Activated naive CD4-positive, alpha-beta T cell treated with anti-CD3 and anti-CD28 coated beads for 36 hours (primary cell): ENCODE measurements at places on chromosomes 2 and 18.

DNA sequence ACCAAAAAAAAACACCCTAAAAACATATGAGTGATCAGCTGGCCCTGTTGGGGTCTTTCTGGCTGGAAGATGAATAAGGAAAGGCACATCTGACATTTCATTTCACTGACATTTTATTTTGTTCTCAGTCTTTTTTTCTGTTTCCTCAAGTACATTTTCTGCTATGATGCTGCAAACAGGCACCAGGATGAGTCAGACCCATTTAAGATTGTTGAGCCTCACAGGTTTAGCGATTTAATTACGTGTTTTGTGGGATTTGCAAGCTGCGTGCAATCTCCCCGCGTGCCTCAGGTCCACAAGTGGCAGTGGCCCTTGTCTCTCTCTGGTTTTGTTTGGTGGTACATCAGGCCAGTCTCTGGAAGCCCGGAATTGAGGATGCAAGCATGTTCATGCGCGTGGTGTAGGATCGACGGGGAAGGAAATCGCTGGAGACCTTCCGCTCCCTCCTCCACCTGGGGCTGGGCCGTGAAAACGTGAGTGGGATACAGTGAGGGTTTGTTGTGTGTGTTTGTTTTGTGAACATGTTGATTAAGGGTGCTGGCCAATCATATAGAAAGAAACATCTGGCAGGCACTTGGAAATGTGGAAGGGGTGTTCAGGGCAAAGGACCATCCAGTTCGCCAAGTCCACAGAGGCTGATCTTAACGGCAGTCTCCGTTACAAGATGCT lies 120.2 kb upstream of the ZNF516 start:
- no peak for DNase-seq
- no peaks in the 10 kb centered on the region for H3K36me3 ChIP-seq
- H3K4me1 ChIP-seq: peaks cover 4% of the 10 kb centered on the region
- no peak overlapping the region for H3K27ac ChIP-seq
- no peak overlapping the region for H3K4me3 ChIP-seq

GRCh38 chr2:222698276-222698675 lies 26.8 kb downstream of the MOGAT1 start:
- no peak overlapping the region for H3K27ac ChIP-seq
- DNase-seq: no peak
- no peaks in the 10 kb centered on the region for H3K36me3 ChIP-seq

GRCh38 chr2:224378701-224379097 lies 23.2 kb downstream of the FAM124B start:
- no peaks in the 10 kb centered on the region for H3K4me1 ChIP-seq
- DNase-seq: no peak
- no peak overlapping the region for H3K27ac ChIP-seq
- H3K36me3 ChIP-seq: no peaks in the 10 kb centered on the region
- H3K4me3 ChIP-seq: no peak overlapping the region

GRCh38 chr2:192230889-192231453 lies 36.2 kb upstream of the TMEFF2 start:
- no peak overlapping the region for H3K4me3 ChIP-seq
- no peak for DNase-seq
- no peak overlapping the region for H3K27ac ChIP-seq
- H3K27me3 ChIP-seq: peaks cover 3% of the 10 kb centered on the region
- H3K4me1 ChIP-seq: no peaks in the 10 kb centered on the region
- no peaks in the 10 kb centered on the region for H3K36me3 ChIP-seq

DNA sequence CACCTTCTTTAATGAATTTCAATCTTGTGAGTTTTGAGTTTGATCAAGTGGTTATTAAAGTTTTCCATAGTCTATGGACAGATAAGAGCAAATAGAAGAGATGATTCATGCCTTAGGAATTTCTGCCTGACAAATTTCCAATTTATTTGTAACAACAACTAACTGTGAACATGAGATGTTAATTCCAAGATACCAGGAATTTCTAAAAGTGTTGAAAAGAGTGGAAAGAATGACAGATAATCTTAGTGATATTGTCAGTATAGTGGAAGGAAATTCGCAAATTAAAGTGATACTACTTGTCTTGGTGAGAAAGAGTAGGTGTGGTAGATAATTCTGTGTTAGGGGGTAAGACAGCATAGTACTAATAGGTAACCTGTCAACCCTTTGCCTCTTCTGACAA lies 82.4 kb downstream of the AGPS start:
- no peak for DNase-seq
- H3K27ac ChIP-seq: peak overlapping the region; percentile 16
- H3K36me3 ChIP-seq: peaks cover 66% of the 10 kb centered on the region
- no peak overlapping the region for H3K4me3 ChIP-seq
- peaks cover 19% of the 10 kb centered on the region for H3K4me1 ChIP-seq

DNA sequence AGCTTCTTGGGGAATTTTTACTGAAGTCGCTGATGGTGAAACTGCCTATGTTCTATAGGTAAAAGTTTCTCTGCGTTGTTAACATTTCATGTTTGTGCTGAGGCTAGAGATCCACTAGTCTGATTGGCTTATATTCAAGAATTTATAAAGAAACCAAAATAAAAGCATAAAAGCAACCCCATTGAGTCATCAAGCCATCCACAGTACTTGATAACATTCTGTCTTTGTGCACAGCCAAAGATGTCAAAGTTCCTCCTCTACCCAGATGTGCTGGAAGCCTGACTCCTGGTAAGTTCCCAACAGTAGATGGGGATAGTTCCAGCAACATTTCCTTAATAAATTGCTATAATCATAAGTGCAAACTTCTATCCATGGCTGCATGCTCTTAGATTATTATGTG lies 107.8 kb downstream of the TANC1 start:
- H3K36me3 ChIP-seq: no peaks in the 10 kb centered on the region
- no peak overlapping the region for H3K27ac ChIP-seq
- no peaks in the 10 kb centered on the region for H3K27me3 ChIP-seq
- H3K4me3 ChIP-seq: no peak overlapping the region
- no peaks in the 10 kb centered on the region for H3K4me1 ChIP-seq
- no peak for DNase-seq

- H3K4me3 ChIP-seq: no peak overlapping the region
- H3K4me1 ChIP-seq: no peaks in the 10 kb centered on the region
- peaks cover 3% of the 10 kb centered on the region for H3K27me3 ChIP-seq
- no peaks in the 10 kb centered on the region for H3K36me3 ChIP-seq
- DNase-seq: no peak
These were observed 174.6 kb upstream of the PID1 start for GRCh38 chr2:229445501-229446211.

DNA sequence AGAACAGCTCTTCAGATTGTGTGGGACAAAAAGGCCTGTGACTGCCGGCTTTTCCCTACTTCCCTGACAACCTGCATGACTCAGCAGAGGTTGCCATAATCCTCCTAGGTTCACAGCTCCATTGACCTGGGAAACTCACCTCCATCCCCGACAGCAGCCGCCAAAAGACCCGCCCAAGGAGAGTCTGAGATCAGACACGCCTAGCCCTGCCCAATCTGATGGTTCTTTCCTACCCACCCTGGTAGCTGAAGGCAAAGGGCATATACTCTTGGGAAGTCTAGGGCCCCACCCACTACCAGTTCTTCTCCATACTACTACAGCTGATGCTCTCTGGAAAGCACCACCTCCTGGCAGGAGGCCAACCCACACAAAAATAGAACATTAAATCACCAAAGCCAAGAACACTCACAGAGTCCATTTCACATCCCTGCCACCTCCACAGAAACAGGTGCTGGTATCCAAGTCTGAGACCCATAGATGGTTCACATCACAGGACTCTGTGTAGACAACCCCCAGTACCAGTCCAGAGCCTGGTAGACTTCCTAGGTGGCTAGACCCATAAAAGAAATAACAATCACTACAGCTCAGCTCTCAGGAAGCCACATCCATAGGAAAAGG lies 140.6 kb downstream of the NETO1 start:
- no peak for DNase-seq
- no peak overlapping the region for H3K4me3 ChIP-seq
- H3K4me1 ChIP-seq: no peaks in the 10 kb centered on the region
- H3K36me3 ChIP-seq: no peaks in the 10 kb centered on the region

DNA sequence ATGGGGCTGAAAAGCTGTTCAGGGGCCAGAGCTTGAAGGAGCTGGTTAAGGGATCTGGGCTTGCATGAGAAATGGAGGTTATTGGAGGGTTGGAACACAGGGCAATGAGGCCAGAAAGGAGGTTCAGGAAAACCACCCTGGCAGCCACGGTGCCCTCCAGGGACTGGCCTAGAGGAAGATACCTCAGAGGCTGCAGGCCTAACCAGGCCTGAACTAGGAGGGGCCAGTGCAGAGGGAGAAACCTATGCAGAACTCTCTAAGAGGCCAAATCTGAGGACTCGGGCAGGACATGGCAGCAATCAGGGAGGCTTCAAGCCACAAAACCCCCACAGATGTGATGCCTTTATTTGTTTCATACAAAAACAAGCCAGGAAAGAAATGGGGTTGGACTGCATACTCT lies 66.8 kb downstream of the BIN1 start:
- H3K27ac ChIP-seq: no peak overlapping the region
- no peak overlapping the region for H3K4me3 ChIP-seq
- DNase-seq: no peak

DNA sequence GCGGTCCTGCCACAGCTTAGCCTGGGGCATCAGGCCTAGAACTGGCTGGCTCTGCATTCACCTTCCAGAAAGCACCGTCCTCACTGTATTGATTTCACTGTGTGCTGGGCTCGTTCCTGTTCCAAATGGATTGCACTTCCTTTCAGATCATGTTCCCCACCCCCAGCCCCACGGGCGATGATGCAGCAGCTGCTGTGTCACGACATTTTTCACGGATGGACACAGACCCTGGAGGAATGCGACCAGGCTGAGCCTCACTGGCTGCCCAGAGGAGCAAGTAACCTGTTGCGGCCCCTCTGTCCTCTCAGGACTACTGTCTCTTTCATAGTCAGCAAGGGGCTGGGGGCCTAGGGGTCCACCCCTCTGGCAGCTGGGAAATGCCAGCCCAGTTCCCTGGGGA lies 50.3 kb downstream of the CAPN13 start:
- DNase-seq: no peak
- no peaks in the 10 kb centered on the region for H3K36me3 ChIP-seq
- no peaks in the 10 kb centered on the region for H3K4me1 ChIP-seq
- H3K4me3 ChIP-seq: no peak overlapping the region
- no peak overlapping the region for H3K27ac ChIP-seq

- no peak overlapping the region for H3K27ac ChIP-seq
- no peaks in the 10 kb centered on the region for H3K4me1 ChIP-seq
- peaks cover 7% of the 10 kb centered on the region for H3K27me3 ChIP-seq
- no peak for DNase-seq
- no peaks in the 10 kb centered on the region for H3K36me3 ChIP-seq
These were observed 138.9 kb downstream of the LTBP1 start for GRCh38 chr2:33085646-33086045.

GRCh38 chr18:56221195-56222065 lies 417.0 kb downstream of the TXNL1 start:
- H3K27me3 ChIP-seq: no peaks in the 10 kb centered on the region
- H3K4me1 ChIP-seq: no peaks in the 10 kb centered on the region
- no peak overlapping the region for H3K4me3 ChIP-seq
- no peak overlapping the region for H3K27ac ChIP-seq

DNA sequence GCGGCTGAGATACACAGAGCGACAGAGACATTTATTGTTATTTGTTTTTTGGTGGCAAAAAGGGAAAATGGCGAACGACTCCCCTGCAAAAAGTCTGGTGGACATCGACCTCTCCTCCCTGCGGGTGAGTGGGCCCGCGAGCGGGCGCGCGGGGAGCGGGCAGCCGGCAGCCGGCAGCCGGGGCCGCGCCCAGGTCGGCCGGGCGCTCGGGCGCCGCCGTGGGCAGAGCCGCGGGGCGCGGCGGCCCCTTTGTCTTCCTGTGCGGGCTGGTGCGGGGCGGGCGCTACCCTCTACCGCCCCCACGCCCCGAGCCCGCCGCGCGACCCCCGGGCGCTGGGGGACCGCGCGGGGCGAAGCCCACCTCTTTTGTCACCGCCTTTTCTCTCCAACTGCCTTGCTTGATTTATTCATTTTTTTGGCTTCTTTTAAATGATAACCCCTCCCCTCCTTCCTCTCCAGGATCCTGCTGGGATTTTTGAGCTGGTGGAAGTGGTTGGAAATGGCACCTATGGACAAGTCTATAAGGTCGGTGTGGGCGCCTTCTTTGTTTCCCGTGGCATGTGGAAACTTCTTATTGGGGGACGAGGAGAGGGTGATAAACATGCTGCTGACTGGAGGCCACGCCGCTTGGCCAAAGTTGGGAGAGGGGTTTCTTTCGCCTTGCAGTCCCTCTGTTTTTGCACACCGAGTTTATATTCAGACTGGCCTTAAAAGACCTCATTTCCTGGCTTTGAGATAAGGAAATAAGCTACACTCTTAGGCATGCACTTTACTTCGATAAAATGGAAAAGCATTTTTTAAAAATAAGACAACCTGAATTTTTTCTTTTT lies 722 bp downstream of the MAP4K4 start:
- H3K4me3 ChIP-seq: peak overlapping the region; percentile 67
- peak; percentile 33 for DNase-seq
- H3K27ac ChIP-seq: no peak overlapping the region

DNA sequence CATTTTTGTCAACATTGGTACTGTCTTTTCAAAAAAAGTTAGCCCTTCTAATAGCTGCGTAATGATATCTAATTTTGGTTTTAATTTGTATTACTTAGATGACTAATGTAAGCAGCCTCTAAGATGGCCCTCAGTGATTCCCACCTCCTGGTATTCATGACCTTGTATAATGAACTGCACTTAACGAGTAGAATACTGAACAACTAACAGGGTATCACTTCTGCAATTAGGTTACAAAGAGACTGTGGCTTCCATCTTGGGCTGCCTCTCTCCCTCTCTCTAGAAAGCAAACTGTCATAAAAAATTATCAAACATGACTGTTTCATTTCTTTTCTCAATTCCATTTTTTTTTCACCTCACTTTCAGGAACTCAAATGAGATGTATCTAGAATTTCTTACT lies 120.9 kb downstream of the RNF152 start:
- no peaks in the 10 kb centered on the region for H3K36me3 ChIP-seq
- no peak overlapping the region for H3K27ac ChIP-seq
- no peak overlapping the region for H3K4me3 ChIP-seq
- H3K27me3 ChIP-seq: peaks cover 2% of the 10 kb centered on the region
- H3K4me1 ChIP-seq: no peaks in the 10 kb centered on the region
- DNase-seq: no peak

- no peak overlapping the region for H3K27ac ChIP-seq
- peaks cover 10% of the 10 kb centered on the region for H3K27me3 ChIP-seq
- no peak for DNase-seq
- H3K36me3 ChIP-seq: peaks cover 1% of the 10 kb centered on the region
- no peaks in the 10 kb centered on the region for H3K4me1 ChIP-seq
These were observed 37.0 kb upstream of the CRIM1 start for GRCh38 chr2:36318547-36318946.

DNA sequence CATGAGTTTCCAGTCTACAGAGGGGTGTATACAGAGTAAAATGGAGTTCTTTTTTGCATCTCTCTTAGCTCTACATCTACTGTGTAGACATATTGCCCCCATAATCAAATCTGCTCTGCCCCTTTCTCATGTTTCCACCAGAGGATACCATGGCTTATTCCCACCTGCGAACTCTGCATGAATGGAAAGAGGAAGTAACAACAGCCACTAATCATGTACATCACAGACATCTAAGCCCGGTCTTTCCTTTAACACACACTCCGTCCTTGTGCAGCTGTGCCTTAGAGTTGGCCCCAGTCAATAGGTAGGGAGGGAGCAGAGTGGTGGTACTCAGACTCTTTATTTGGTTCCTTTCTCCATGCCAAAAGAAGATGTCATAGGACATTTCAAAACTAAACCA lies 147.3 kb upstream of the NRP2 start:
- no peak overlapping the region for H3K4me3 ChIP-seq
- no peaks in the 10 kb centered on the region for H3K36me3 ChIP-seq
- H3K27me3 ChIP-seq: peaks cover 4% of the 10 kb centered on the region
- H3K27ac ChIP-seq: no peak overlapping the region
